Mesenteric fat pad (tissue), 1 donor: ENCODE measurements at places on chromosomes 4 and X. TPM values are rescaled to one million over a fixed set of nuclear protein-coding genes. Genes with fewer than 3 reads are reported as not detected.

- DNase-seq: no peak
Observed at GRCh38 chr4:47413521-47413920, 50.0 kb downstream of the COMMD8 start.

DNA sequence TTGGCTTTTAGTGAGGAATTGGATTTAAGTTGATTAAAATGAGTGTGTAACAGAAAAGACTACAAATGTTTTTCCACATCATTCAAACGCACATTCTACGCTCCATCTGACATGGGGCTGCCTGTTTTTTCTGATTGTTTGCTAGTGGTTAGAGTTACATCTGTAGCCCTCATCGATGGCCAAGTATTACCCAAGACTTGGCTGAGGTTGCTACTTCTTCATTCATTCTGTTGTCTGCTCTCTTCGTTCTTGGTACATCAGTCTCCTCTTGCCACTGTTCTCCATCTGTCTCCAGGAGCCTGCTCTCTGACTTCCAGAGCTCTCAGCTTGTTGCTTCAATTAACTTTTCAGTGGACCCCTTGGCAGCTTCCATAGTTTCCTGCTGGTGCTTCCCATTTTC, 1844.6 kb upstream of the TENM3 start:
- no peak for DNase-seq

DNA sequence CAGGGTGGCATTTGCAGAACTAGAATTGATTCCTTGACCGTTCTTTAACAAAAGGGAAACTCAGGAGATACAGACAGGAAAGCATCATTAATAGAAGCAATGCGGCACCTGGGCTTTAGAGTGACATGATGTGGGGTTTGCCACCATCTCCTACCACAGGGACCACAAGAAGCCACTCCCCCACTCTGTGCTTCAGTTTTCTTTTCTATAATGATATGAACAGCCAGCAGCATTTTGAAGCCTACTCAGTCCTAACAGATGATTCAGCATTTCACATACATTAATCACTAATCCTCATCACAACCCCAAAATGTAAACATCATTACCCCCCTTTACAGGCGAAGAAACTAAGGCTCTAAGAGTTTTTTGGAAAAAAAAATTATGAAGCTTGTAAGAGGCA, 22.9 kb downstream of the CCDC149 start:
- no peak for DNase-seq

GRCh38 chrX:37906357-37906756, 59.0 kb upstream of the DYNLT3 start:
- no peak for DNase-seq

- DNase-seq: no peak
Observed at GRCh38 chr4:54708339-54709279, 50.9 kb downstream of the KIT start.

GRCh38 chr4:186882293-186882692, 158.6 kb upstream of the FAT1 start:
- DNase-seq: no peak

- no peak for DNase-seq
Observed at GRCh38 chr4:124337874-124338273, 374.7 kb downstream of the ANKRD50 start.

Gene TMA16
- 18.3 TPM for total RNA-seq

Gene GAGE12F
- total RNA-seq: not detected

Gene AKAP4
- total RNA-seq: not detected

Gene ETDB
- not detected for total RNA-seq
